ENCODE measurements at places on chromosomes 4 and X.

- no peak for DNase-seq
Observed at GRCh38 chr4:176656108-176656507, 136.6 kb downstream of the VEGFC start.

GRCh38 chrX:68183612-68184214 is 249.6 kb downstream of the OPHN1 start:
- DNase-seq, result no peak

- DNase-seq, result no peak
Observed at GRCh38 chrX:29890004-29890403, 325.4 kb upstream of the MAGEB2 start.

- no peak for DNase-seq
Observed at GRCh38 chrX:791479-792034, 161.0 kb downstream of the SHOX start.

DNA sequence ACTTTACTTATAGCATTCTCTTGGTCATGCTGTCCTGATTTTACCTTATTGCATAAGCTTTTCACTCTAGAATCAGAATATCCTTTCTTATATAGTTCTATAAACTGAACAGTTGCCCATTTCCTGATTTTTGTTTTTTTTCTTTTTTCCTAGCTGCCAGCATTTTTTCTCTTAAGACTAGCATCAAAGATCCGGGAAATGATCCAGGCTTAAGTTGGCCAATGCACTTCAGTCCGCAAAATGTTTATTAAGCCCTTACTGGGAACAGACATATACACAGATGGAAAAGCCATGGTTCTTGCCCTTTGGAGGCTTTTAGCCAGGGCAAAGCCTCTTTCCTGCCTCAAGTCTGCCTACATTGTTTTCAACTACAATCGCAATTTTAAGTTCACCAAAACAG is 10.1 kb upstream of the BMP2K start:
- no peak for DNase-seq
